Esophagus squamous epithelium (tissue), 5 donors: ENCODE measurements at places on chromosomes 6 and 20.

- no peak for DNase-seq
These were observed 634 bp downstream of the ITPA start for GRCh38 chr20:3209946-3210317.

- DNase-seq, result no peak
These were observed 338 bp downstream of the UTRN start for GRCh38 chr6:144285548-144285797.

- DNase-seq, result no peak
These were observed 110.4 kb downstream of the SAMD5 start for GRCh38 chr6:147618927-147619326.

GRCh38 chr6:54846243-54846856, at the start of gene FAM83B:
TSS of gene FAM83B (plus strand) at chr6:54846771. CDS start at chr6:54870247, 23,476 bp downstream.
- DNase-seq, result no peak

DNA sequence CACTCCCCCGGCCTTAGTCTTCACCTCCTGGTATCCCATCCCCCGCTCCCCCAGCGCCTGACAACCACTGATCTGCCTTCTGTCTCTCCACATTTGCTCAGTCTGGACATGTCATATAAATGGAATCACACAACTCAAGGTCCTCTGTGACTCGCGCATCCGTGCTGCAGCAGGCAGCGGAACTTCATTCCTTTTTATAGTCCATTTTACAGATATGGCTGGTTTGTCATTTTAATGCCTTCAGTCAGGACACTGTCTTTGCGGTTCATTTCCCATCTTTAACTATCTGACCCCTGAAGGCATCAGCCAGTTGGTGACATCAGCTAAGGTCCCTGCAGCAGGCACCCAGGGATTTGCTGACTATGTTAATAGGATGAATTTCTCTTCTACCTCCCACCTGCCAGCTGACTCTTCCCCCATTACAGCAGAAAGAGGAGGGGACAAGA, 125.7 kb downstream of the ZMYND8 start:
- no peak for DNase-seq

GRCh38 chr20:60007464-60007863, 49.2 kb downstream of the CDH26 start:
- no peak for DNase-seq

GRCh38 chr6:53986721-53987521, 124.3 kb upstream of the MLIP start:
- no peak for DNase-seq

GRCh38 chr6:130927305-130927704, 100.1 kb downstream of the SMLR1 start:
- no peak for DNase-seq
